ENCODE measurements at places on chromosomes 3 and 15.

GRCh38 chr3:140447136-140447535 is 230.7 kb upstream of the TRIM42 start:
- no peak for DNase-seq

- DNase-seq = no peak
These were observed 24.4 kb downstream of the TP63 start for GRCh38 chr3:189655617-189656016.

- no peak for DNase-seq
These were observed 88.0 kb downstream of the PEX5L start for GRCh38 chr3:179948740-179949139.

DNA sequence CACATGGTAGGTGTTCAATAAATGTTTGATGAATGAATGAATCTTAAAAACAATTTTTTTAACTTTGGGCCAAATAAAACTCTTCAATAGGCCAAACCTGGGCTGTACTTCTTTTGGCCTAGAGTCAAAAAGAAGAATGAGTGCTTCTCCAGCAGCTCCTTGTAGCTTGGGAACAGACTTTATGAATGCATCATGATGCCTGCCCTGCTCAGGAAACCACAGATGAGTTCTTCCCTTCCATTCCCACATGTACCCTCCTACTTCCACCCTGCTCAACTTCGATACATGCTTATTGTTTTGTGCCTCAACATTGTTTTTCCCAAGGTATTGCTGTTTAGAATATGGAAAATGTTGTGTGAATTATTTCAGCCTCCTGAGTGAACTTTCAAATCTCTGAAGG is 87.0 kb downstream of the FILIP1L start:
- no peak for DNase-seq

- peak; percentile 77 for DNase-seq
These were observed 917 bp downstream of the LNP1 start for GRCh38 chr3:100402256-100402655.

DNA sequence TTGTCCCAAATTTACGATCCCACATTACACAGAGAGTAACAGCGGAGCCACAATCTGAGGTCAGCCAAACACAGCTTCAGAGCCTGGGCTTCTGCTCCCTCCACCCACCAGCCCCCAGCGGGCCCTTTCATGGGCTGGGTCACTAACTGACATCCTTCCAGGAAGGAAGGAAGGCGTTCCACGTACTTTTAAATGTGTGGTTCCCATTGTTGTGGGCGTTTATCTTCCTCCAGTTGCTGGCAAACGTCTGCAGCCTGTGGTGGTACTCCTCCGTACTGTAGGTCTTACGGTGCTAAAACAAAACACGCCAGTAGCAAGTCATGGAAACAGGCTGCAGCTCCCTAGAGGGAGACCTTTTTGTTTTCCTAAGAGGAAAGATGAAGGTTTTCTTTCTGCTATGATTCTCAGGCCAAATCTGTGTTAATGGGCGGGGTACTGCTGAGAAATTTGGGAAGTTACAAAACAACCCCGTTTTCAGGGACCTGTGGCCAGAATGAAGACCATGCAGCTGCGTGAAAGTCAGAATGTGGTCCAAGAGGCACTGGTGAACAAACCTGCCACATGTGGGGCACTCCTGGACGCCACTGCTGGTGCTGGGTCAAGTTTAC is 7.6 kb downstream of the CTSH start:
- no peak for DNase-seq

GRCh38 chr3:114223143-114223542 is 14.2 kb downstream of the ZNF80 start:
- no peak for DNase-seq

GRCh38 chr3:38165722-38166387 is 518 bp downstream of the OXSR1 start:
- peak; percentile 61 for DNase-seq

GRCh38 chr15:76982756-76983155 is 12.2 kb upstream of the PSTPIP1 start:
- DNase-seq = peak; percentile 16

DNA sequence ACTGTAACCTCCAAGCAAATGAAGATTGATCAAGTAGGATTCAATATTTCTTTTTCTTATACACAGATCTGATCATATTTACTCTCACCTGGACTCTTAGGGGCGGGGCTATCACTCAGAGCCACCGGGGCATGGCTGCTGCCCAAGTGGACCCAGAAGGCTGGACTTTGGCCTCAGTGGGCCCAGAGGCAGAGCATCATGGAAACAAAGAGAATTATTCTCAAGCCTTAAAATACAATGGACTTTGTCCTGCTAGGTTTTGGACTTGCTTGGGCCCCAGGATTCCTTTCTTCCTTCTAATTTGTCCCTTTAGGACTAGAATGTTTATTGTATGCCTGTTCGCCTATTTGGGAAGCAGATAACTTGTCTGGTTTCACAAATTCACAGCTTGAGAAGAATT is 85.1 kb downstream of the SUCLG2 start:
- DNase-seq = no peak

GRCh38 chr15:61796056-61796455 is 264.2 kb downstream of the VPS13C start:
- no peak for DNase-seq

GRCh38 chr3:16084887-16085286 is 89.6 kb upstream of the GALNT15 start:
- no peak for DNase-seq

DNA sequence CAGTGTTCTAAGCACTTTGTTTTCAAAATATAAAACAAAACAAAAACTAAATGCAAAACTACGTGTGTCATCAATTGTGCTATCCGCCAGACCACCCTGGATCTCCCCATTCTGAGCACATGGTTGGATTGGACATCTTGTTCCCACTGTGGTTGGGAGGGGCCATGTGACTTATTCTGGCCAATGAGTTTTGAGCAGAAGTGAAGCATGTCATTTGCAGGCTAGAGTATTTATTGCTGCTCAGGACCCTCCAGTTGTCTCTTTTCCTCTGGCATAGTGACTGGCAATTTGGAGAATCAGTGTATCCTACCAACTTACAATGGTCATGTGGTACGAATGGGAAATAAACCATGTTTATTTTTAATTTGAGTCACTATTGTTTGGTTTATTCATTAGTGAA is 70.2 kb upstream of the ST8SIA2 start:
- DNase-seq = no peak

DNA sequence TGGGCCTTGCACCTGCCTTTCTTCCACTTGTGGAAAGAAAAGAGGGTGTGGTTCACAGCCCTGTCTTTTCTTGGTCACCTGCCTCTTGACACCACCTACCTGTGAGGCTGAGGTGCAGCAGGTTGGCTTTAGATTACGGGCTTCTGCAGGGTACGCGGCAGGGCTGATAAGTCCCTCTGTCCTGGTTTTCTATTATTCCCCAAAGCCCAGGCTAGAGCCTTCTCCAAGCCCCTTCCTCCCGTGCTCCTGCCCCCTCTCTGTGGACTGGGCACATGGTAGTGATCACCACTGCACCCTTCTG is 44.8 kb upstream of the HACD2 start:
- no peak for DNase-seq

GRCh38 chr3:125386811-125387210 is 11.7 kb upstream of the ZNF148 start:
- DNase-seq = no peak

- DNase-seq = no peak
These were observed 4.9 kb downstream of the TM2D3 start for GRCh38 chr15:101647251-101647650.

- no peak for DNase-seq
These were observed 89.4 kb downstream of the CD47 start for GRCh38 chr3:108001457-108001856.

DNA sequence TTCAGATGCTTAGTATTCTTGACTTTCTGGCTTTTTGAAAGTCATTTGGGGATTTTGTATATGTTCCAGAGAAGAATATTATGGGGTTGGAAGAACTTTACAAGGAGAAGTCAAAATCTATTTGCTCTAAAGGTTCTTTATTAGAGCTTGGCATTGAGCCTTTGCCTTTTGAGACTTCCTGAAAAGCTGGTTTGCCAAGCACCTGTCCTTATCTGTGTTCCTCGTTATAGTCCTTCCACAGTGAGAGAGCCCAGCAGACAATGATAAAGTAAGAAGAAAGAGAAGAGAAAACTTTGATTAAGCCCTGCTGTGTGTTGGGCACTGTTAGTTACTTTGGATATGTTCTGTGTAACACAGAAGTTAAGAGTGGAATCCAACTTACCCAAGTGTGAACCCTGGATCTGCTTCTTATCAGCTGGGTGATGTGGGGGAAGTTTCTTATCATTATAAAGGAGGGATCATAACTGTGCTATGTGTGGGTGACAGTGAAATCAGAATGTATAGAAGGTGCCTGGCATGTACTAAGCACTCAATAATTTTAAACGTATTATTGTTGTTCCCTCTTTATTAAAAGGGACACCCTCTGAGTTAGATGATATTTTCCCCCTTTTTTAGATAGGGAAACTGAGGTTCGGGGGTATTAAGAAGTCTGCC is 44.3 kb upstream of the POLR2M start:
- DNase-seq = no peak

DNA sequence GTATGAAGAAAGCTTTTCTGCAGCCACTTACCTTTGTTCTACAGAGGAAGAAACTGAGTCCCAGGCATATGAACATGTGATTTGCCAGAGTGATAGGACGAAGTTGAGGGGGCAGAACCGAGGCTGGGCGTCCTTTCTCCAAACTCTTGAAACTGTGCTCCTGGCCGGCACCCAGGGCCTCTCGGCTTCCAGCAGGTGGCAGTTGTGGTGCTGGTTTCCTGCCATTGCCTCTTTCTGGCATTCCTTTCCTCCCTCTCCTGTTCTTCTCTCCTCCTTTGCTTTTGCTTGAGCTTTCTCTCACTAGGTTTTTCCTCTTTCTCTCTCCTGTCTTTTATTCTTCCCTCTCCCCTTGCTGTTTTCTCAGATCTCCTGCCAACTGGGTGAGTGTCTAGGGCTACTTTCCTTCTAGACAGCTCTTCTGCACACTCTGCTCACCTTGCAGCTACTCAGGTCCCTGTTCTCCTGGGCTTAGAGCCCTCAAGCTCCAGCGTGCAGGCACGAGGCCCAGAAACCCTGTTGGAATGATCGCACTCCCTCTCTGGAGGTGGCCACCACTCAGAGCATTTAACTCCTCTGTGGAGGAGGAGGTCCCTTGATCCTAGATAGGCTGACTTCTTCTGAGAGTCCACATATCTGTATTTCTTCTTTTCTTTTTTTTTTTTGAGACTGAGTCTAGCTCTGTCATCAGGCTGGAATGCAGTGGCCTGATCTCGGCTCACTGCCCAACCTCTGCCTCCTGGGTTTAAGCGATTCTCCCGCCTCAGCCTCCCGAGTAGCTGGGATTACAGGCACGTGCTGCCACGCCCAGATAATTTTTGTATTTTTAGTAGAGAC is 26.2 kb downstream of the TRAK1 start:
- peak; percentile 69 for DNase-seq

GRCh38 chr15:73709686-73710085 is 25.5 kb downstream of the CD276 start:
- DNase-seq = no peak

DNA sequence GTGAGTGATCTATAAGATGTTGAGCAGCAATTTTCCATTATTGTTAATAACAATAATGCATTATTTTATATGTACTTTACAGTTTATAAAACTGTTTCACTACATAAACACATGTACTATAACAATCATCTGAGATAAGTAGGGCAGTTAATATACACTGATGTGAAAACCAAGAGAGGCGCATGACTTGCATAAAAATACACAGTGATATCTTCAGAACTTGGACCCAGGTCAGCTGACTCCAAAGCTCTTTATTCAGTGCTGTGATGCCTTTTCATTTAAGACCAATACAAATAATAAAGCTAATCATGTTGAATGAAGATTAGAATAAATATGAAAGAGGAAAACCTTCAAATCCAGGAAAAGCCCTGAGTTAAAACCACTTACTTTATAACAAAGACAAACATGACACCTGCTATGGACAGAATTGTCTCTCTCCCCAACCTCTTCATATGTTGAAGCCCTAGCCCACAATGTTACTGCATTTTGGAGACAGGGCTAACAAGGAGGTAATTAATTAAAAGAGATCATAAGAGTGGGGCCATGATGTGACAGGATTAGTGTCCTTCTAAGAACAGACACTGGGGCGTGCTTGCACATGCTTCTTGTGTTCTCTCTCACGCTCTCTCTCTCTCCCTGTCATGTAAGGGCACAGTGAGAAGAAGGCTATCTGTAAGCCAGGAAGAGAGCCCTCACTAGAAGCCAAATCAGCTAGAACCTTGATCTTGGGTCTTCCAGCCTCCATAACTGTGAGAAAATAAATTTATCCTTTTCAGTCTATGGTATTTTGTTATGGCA is 55.8 kb upstream of the TSPAN3 start:
- DNase-seq = no peak

DNA sequence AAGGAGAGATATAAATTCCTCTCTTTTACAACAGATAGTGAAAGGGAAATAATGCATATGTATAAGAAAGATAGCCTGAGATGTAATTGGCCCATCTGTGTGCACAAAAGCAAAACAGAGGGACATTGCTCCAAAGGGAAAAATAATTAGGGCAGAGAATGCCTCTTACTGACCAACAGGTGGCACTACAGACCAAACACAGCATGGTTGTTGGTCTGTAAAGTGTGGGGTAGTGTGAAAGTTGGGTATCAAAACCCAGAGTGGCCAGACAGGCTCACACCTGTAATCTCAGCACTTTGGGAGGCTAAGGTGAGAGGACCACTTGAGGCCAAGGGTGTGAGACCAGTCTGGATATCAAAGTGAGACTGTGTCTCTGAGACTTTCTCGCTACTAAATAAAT is 4.5 kb upstream of the TLNRD1 start:
- peak; percentile 72 for DNase-seq

- DNase-seq = no peak
These were observed 63.9 kb downstream of the MEX3B start for GRCh38 chr15:81981908-81982307.

- DNase-seq = peak; percentile 84
These were observed 64.3 kb downstream of the TSC22D2 start for GRCh38 chr3:150472421-150472820.

DNA sequence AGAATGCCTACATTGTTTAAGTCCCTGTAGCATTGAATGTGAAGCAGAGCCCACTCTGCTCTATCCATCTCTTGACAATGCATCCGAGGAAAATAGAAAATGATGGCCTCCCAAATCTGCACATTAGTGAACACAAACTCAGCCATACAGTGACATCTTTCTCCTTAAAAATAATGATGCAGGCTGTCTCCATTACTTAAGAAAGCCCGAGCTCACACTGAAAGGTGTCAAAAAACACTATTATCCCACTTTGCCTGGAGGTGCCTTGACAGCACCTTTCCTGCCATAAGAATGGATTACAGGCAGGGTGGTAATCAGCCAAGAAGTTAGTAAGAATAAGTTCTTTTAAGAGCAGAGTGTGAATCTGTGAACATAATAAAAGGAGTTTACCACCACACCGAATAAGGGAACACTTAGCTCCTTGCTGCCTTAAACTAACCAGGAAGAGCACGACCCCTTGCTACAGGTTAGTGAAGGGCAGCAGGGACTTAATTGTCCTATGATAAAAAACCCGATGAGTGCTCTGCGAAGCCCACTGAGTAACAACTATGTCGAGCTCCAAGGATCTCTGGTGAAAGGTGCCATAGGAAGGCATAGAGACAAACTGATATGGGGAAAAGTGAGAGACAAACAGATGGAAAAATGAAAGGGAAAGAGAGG is 123.2 kb upstream of the TUSC7 start:
- DNase-seq = no peak

- no peak for DNase-seq
These were observed 125.2 kb downstream of the CFAP20DC start for GRCh38 chr3:58924578-58924977.

GRCh38 chr3:76436894-76437293 is 603.0 kb upstream of the ROBO2 start:
- no peak for DNase-seq

- no peak for DNase-seq
These were observed 42.6 kb downstream of the MGLL start for GRCh38 chr3:127779747-127780146.

GRCh38 chr15:29135309-29135657 is 134.3 kb downstream of the NSMCE3 start:
- no peak for DNase-seq

All from mesendoderm (in vitro differentiated cells).